ENCODE measurements at places on chromosomes 16 and 17.

GRCh38 chr17:28892024-28892423 is 5.5 kb downstream of the FLOT2 start:
- no peak for DNase-seq

DNA sequence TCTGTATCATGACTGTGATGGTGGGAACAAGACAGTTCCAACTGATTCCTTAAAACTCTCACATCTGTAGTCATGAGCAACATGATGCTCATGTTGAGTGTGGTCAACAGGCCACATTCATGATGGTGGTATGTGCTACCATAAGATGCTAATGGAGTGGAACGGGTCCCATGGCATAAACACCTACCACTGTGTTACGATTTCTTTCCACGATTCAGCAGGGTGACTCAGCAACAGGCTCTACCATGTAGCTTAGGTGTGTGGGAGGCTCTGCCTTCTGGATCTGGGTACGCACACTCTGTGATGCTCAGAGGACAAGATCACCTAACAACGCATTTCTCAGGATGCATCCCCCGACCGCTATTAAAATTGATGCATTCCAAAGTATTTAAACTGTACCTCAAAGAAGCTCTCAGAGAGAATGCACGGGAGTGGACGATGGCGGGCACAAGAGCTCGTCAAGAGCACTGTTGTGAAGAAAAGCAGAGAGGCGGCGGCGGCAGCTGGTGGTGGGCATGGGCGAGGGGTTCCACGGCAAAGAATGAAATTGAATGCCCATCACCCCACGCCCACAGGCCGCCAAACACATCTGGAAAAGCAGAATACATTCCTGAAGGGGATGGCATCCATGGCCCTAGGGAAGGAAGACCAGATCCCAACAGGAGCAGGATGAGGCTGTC is 133.3 kb downstream of the ZNF778 start:
- DNase-seq = no peak

- peak; percentile 31 for DNase-seq
Measured at GRCh38 chr17:3961564-3962047, 2.6 kb downstream of the ATP2A3 start.

- DNase-seq = no peak
Measured at GRCh38 chr16:64882078-64882784, 239.6 kb downstream of the CDH11 start.

GRCh38 chr16:73106329-73107034 is 58.6 kb upstream of the ZFHX3 start:
- DNase-seq = no peak

- DNase-seq = no peak
Measured at GRCh38 chr17:10563991-10564660, 14.7 kb upstream of the MYH2 start.

DNA sequence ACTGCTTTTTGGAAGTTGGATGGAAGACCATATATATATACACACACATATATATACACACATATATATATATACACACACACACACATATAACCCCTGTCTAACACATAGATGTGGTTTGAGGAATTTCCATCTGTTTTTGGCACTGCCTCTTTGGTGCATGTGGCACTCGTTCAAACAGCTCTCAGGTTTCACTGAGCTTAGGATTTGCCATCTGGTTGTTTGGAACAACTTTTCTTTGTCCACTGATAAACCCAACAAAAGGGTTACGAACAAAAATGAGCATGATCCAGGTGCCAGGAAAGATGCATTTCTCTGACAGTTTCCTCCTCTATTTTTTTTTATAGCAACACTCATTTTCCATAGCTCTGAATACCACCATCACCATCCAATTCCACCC is 14.6 kb upstream of the KCNJ16 start:
- DNase-seq = no peak

Measured in KBM-7 (cell line).